Esophagus squamous epithelium (tissue), 5 donors: ENCODE measurements at places on chromosomes 6 and 20.

DNA sequence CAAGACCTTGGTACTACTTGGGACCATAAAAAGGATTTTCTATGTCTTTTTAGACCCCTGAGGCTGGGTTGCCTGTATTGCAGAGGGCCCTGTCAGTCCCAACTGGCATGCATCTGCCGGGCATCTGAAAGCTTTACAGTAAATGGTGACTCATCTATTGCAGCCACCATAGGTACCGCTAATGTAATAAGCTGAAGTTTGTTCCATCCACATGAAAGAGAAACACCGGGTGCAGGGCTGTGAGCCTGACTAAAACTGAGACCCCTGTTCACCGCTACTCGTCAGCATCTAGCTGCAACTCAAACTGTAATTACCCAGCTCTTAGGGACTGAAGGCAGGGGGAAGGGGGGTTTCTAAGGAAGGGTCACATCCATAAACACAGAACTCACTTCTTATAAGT is 49.5 kb downstream of the TRERF1 start:
- no peak for DNase-seq

DNA sequence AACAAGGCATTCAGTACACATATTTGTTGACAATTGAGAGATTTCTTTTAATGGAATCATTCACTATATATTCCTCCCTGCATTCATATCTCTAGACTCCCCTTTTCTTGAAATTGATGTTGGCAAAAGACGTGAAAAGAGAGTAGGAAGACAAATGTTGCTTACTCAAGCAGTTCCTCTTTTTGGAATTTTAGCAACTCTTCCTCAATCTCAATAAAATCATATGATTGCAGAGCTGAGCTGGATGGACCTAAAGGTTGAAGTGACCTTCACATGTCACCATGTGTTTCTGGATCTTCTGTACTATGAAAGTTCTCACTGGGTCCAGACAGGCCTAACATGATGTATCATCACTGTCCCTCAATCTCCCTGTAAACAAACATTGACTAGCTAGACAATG is 18.6 kb downstream of the ADGRF1 start:
- DNase-seq, result no peak

GRCh38 chr20:62390317-62391164 is 3.6 kb downstream of the RPS21 start:
- no peak for DNase-seq

GRCh38 chr20:34377072-34377847 is 14.2 kb downstream of the ITCH start:
- DNase-seq, result no peak

DNA sequence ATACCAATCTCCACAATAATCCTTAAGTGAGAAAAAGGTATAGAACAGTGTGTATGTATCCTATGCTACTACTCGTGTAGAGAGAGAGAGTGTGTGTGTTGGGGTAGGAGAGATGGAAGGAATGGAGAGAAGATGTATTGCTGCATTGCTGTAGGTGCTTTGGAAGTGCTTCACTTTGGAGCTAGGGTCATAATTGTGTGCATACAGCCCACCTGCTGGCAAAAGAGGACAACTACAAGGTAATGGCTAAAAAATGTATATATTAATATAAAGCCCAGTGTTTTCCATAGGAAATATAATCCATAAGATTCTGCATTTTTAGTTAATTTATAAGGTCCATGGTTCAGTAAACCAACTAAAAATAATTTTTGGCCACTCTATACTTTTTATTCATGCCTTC is 36.1 kb downstream of the SERAC1 start:
- DNase-seq, result no peak

GRCh38 chr20:19973961-19974629 is 43.1 kb upstream of the NAA20 start:
- DNase-seq, result no peak

DNA sequence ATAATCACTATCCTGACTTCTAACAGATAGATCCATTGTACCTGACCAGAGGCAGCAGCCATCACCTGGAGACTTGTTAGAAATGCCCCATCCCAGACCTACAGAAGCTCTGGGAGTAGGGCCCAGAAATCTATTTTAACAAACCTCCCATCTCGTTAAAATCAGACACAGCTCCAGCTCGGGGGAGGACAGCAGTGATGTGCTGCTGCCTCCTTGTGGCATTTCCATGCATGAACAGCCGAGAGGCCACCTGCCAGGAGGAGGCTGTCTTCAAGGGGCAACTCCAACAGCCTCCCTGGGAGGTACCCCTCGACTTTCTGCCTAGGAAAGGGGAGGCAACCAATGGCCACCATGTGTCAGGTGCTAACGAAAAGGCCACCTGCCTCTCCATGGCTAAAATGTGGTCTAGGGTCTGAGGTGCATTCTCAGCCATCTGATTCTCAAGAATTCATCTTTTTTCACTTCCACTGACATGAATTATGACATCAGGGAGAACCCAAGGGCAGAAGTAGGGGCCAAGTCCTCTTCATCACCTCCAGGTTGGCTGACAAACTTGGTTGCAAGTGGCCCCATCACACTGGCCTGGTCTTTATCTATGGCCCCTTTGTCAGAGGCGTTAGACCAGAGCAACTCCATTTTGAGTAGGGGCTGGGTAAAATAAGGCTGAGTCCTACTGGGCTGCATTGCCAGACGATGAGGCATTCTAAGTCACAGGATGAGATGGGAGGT is 12.2 kb upstream of the KCNK15 start:
- no peak for DNase-seq

DNA sequence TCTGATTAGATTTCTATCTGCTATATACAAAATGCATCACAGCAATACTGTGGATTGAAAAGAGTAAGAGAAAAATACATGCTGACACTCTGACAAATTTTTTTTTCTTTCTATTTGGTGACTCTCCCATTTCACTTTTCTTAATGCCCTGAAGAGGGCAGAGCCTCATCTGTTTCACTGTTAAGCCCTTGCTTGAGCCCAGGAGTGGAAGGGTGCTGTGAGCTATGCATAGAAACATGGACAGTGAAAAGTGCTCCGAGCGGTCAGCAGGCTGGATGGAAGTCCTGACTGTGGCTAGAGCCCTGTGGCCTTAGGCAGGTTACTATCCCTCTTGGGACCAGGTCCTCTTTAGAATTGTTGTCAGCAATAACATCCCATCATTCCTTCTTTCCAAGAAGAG is 17.4 kb upstream of the CSE1L start:
- no peak for DNase-seq

DNA sequence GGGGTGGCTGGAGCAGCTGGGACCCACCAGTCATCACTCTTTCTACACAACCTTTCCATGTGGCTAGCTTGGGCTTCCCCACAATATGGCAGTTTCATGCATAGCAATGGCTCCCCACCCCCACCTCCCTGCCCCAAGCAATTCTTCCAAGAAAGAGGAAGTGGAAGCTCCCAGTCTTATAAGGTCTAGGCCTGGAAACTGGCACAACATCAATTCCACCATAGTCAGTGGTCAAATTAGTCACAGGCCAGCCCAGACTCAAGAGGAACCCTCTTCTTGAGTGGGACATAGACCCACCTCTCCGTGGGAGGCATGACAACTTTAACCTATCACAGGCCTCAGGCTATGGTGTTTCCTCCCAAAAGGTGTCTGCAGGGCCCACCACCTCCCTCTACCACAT is 17.7 kb downstream of the TGM6 start:
- DNase-seq, result no peak

GRCh38 chr20:11924923-11925322 is 7.2 kb downstream of the BTBD3 start:
- DNase-seq, result no peak

GRCh38 chr20:33688938-33689424 is 2.8 kb upstream of the E2F1 start:
- no peak for DNase-seq

GRCh38 chr6:29487131-29487530 is 625 bp downstream of the MAS1L start:
- DNase-seq, result no peak

DNA sequence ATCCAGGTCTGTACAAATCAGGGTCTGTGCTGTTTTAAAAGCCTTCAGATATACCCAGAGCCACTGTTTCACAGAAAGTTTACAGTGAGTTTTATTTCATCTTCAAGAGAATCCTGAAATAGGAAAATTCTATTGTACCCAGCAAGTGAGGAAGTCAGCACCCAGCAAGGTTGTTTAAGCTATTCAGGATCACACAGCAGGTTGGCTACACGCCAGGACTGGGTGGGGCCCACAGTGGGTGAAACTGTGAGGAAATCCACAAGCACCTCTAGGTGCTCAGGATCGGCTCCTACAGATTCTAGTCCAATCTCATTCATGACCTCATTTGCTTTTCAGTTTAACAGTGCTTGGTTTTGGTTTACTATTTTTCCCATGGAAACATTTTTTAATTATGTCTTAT is 128.9 kb downstream of the SYNDIG1 start:
- DNase-seq, result no peak

- DNase-seq, result no peak
Observed at GRCh38 chr20:50015993-50016770, 33.4 kb downstream of the SNAI1 start.

- no peak for DNase-seq
Observed at GRCh38 chr6:100347901-100348550, 116.7 kb downstream of the SIM1 start.

- no peak for DNase-seq
Observed at GRCh38 chr6:111737065-111737521, 131.4 kb upstream of the TRAF3IP2 start.

DNA sequence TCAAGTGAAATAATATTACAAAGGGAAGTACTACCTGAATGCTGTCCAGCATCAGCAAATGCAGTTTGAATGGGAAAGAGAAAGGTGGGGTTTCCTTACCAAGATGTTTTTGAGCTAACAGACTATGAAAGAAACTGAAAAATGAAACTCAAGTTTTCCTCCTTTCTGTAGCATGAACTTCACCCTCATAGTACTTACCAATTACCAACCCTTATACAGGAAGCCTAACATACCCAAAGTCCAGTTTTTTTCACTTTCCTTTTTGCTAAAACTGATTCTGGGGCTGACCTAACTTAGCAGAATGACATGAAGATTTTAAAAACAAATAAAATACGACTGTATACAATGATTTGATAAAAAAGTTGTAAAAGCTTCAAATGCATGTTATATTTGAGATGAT is 5.2 kb downstream of the ZNFX1 start:
- DNase-seq, result no peak

DNA sequence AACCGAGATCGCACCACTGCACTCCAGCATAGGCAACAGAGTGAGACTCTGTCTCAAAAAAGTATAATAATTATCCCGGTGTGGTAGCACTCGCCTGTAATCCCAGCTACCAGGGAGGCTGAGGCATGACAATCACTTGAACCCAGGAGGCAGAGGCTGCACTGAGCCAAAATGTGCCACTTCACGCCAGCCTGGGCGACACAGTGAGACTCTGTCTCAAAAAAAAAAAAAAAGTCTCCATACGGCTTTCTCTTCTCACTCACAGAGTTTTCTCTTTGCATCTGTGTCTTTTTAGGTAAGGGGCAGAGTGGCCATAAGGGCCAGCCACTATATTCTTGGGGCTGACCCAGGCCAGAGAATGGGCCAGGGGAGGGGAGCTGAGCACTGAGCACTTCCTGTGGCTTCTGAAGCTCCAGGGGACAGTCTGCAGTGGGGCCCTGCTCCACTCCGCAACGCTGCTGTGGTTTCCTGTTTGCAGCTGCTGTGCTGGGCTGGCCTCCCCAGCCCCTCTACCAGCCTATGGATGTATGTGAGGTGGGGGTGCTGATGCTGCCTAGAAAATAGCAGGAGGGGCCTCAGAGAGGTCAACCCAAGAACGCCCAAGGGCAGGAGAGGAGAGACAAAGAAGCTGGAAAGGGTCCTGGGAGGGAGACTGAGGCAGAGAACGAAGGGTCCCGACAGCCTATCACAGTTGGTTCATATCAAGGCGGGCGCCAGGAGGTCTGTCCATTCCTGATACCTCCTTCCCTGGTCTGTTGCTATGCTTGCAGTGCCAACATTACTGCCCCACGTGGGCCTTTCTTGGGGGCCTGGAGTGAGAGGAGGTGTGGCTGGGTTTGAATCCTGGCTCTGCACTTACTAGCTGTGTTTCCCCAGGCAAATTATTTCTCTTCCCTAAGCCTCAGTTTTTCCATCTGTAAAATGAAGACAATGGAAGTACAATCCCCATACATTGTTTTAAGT is 16.0 kb downstream of the SLA2 start:
- DNase-seq, result no peak

DNA sequence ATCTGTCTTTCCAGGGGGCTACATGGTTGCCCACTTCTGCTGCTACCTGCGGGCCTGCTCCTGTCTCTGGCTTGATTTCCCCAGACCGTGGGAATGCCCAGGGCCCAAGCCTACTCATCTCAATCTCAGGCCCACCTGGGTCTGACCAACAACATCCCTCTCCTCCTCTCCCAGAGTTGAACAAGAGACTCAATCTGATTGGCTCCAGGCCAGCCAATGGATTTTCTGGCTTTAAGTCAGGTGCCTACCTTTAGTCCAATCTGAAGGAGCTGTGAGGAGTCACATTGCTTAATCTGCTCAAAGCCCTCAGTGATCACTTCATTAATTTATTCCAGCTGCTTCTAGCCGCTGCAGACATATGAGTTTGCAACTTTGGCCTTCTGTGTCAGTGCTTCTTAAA is 162.4 kb upstream of the KCNG1 start:
- no peak for DNase-seq

- no peak for DNase-seq
Observed at GRCh38 chr6:3345836-3346235, 87.1 kb downstream of the PSMG4 start.

DNA sequence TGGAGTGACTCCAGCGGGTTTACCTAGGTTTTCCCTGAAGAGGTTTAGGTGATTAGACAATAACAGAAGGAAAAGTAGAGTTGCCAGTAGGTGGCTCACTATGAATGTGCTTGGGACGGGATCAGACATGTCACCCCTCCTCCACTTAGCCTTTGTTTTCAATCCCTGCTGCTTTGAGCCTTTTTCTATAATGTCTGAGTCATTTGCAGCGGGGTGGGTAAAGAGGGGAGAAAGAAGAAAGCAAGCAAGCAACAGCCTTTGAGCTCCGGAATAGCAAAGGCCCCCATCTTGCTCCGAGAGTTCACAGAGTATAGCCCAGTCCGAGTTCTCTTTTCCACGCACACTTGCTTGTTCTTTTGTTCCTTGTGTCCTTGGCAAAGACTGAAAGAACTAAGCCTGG is 129.1 kb downstream of the PACRG start:
- DNase-seq, result no peak

- no peak for DNase-seq
Observed at GRCh38 chr6:24950218-24950941, 14.6 kb upstream of the RIPOR2 start.

GRCh38 chr6:169617562-169617961 is 84.3 kb downstream of the WDR27 start:
- no peak for DNase-seq

DNA sequence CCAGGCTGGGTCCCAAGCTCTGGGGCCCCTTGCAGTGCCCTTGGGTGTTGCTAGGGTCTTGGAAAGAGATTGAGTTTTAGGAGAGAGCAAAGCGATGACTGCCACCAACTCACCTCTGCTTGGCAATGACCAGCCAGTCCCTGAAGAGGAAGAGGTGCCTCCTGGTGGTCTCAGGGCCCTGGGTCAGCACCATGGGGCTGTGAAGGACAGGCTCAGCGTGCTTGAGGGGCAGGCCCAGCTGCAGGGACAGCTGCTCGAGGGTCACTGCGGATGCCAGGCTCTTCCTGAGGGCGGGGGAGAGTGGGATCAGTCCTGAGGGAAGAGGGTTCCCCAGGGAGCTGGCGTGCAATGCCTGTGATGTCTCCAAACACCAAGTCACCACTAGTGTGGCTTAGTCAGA is 50.8 kb upstream of the TAGAP start:
- no peak for DNase-seq

GRCh38 chr20:62413896-62414481 is 6.9 kb upstream of the CABLES2 start:
- DNase-seq, result no peak
